Activated naive CD4-positive, alpha-beta T cell (primary cell): ENCODE measurements at places on chromosomes 2 and 18.

- no peak for DNase-seq
These were observed 1030.2 kb downstream of the TMEM182 start for GRCh38 chr2:103792042-103792441.

GRCh38 chr2:64793701-64794100 is 140.0 kb upstream of the SERTAD2 start:
- DNase-seq, result no peak

DNA sequence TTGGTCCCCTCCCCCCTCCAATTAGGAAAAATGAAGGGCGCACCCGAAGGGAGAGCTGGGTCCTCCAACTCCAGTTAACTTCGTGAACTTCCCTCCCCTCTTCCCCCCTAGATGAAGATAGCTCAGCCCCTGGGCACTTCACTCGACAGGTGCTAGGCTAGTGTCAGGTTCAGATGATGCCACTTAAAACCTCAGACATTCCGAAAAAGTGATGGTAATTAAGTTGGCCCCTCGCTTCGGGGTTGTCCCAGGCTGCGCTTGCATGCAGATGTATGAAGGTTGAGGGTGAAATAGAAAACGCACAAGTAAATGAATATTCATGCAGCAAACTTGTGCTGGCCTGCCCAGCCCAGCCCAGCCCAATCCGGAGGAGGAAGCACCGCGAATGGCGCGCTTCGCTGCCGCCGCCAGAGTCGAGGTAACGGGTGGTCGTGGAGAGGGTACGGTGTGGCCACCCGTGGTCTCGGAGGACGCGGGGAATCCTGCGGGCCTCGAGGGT is 3.0 kb upstream of the GBX2 start:
- no peak for DNase-seq

DNA sequence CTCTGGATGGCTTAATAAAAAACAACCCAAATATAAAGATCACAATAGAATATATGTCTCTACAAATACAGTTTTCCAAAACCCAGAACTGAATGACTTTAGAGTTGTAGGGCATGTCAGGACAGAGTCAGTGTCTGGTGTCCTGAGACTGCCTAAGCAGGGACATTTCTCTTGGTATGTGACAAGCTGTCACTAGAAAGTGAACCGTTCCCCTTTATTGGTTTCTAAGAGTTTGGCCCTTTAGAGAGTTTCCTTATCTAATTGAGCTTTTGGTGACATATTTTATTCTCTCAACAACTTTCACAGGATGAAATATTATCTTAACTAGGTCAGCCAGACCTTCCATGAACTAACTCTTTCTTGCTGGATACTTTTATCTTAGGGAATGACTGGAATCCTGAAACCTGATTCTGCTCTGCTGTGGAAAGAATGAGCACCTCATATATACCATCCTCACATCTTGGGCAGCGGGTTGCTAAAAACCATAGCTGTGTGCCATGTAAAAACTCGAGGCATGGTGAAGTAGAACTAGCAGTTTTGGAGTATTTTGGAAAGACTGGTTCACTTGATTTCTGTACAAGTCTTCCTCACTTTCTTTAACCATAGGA is 54.8 kb downstream of the CAVIN2 start:
- no peak for DNase-seq

DNA sequence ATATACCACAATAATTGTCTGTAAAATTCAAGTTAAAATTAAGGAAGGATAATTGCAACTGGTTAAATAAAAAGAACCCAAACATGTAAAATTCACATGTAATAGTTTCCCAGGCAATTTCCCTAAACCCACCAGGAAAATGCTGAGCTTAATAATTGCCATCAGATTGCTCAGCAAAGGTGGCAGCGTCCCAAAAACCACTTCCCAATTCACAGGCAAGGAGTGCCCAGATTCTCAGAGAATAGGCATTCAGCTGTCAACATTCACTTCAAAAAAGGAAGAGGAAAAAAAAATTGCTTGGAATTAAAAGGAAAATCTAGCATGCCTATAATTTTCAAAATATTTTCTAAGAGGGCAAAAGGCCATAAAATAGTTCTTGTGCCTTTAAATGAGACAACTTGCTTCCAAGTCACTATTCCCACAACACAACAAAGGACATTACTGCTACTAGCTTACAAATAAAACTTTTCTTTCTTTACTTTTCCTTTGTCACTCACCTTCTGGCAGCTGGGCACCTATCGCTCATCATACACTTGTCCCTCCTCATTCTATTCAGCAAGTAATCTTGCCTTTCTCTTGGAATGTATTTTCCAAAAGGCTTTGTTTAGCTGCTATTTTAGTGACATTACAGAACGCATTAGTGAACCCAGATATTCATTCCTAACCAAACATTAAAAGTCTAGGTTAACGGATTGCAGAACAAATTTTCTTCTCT is 15.2 kb downstream of the SRBD1 start:
- DNase-seq, result no peak

DNA sequence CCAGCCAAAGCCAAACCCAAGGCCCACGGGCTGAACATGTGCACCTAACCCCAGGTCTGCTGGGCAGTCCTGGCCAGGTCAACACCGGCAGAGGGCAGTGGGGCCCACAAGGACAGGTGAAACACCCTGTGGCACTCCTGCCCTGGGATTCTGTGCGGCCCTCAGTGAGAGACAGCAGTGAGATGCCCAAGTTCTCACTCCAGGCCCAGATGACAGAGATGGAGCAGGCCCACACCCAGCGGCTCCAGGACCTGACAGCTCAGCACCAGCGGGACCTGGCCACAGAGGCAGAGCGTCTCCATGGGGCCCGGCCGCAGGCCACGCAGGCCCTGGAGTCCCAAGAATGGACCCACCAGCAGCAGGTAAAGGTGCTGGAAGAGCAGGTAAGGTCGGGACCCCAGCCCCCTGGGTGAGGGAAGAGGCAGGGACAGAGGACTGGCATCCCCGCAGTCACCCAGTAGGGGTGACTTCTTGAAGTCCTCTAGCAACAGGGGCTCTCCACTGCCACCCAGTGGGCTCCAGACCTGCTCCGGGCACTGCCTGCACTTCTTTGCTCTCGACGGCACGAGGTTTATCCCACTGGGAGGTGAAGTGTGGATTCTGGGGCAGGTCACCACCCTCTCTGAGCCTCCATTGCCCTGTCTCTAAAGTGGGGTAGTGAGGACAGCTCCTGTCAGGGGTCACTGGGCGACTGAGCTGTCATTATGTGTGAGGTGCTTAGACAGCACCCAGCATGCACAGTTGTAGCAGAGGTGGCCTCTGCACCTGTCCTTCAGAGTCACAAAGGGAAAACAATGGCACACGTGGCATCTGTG is 8.8 kb upstream of the SNED1 start:
- DNase-seq, result no peak

- DNase-seq, result no peak
These were observed 1.4 kb downstream of the ELP2 start for GRCh38 chr18:36130883-36131653.

DNA sequence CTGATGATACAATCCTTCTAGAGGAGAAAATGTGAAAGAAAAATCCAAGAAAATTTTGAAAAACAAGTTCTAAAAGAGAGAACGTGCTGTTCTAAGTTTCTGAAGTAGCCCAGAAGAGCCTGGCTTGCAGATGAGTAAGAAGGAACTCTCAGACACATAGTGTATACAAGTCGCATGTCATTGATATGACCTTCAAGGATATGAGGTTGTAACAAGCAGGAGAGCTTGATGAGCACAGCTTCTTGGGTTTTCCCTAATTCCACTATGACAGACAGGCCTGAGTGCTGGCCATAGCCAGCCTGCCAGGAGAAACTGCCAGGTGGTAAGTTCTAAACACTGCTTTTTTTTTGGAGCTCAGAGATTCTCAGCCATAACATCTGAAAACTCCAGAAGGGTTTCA is 235.7 kb upstream of the SIX2 start:
- no peak for DNase-seq

GRCh38 chr18:79471597-79471996 is 75.9 kb downstream of the NFATC1 start:
- DNase-seq, result no peak

- DNase-seq, result no peak
These were observed 208.4 kb downstream of the TNS1 start for GRCh38 chr2:217794133-217794986.

DNA sequence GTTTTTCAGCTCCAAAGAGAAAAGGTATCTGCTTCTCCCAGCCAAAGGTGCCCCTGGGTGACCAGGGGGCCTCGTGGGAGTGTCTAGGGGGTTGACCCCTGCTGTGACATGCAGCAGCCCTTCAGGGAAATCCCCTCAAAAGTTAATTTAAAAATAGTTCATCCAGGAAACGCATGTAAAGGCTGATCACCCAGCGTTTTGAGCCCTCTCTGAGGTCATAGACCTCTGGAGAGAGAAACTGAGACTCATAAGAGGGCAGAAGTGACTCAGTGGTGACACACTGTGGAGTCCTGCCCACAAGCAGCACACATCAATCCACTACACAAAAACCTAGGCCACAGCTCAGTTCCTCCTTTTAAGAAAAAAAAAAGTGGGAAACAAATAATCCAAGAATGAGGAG is 11.9 kb downstream of the GAL3ST2 start:
- DNase-seq, result no peak

DNA sequence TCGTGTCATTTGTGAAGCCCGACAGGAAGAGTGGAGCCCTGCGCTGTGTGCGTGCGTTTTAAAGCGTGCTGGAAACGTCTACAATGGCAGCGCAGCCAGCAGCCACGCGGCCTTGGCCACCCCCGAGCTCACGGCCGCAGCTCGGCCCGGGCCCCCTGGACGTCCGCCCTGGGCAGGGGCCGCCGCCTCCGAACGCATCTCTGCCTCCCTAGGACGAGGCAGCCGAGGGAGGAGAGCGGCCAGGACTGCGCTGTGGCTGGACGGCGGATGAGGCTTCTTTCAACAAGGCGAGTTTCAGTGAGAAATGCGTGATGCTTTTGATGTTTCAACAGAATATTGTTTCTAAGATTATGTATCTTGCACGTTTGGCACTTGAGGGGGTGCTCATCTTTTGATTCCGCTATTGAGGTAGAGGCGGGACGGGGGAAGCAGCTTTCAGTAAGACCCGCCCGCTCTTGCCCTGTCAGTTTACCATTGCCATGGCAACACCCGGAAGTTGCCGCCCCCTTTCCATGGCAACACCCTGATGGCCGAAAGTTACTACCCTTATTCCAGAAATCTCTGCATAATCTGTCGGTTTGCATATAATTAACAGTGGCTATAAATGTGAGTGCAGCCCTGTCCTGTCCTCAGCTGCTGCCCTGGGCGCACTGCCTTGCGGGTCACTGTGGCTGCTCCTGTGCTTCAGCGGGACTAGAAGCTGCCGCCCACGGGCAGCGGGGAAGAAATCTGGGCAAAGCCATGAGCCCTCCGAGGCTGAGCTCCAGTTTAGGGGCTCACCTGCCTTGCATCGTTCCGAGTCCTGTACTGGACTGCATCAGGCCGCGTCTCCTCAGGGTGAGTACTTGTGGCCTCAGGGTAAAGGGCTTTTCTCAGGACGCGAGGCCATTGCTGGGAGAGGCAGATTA is 38.6 kb downstream of the ADNP2 start:
- peak; percentile 26 for DNase-seq

- DNase-seq, result no peak
These were observed 241.2 kb upstream of the NCKAP5 start for GRCh38 chr2:133809485-133809884.

DNA sequence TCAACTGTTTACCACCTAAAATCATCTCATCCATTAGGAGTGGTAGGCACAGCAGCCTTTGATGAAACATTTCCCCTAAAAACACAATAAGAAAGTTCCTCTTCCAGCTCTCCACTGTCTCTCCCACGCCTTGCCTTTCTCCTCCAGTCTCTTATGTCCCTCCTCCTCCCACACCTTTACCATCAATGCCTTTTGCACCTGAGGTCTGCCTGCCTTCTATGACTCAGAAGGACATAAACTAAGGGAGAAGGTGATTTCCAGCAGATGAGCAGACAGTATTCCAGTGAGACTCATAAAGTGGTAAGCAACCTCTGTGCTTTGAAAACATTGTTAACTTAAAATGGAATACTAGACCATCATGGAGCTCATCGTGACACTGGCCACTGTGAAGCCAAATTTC is 34.2 kb upstream of the NDUFV2 start:
- no peak for DNase-seq

DNA sequence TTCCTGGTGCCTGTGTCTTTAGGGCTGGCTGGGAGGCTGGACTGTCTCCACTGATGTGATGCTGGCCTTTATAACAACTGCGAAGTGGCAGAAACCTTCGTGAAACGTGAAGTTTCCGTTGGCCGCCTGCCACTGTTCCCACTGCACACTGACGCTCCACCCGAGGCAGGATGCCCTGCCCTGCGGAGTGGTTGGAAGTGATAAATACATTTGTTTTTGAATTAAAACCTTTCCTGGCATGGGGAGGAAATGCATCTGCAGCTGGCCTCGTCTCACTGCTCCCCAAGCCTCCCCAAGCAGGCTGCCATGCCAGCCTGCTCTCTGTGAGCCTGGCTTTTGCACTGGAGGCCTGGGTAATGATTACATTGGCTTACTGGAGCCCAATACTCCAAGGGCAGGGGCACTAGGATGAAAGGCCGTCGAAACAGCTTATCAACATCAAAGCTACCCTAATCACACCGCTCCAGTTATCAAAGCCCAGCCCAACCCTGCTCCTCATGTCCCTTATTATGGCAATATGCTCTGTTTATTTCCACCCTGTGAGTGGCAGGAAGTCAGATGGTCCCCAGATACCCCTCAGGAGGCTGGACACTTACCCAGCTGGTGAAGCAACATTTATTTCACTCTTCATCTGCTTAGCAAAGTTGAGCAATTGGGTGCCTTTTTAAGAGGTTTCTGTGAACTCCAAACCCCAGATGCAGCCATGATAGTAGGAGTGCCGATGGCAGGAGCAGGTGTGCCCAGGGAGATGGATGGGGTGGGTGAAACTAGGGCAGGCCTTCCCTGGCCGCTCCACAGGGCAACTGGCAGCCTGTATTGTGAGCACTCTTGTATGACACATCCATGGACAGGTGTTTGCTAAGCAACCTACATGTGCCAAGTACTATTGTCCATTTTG is 97.4 kb upstream of the ITGA6 start:
- no peak for DNase-seq

- DNase-seq, result no peak
These were observed 7.6 kb downstream of the ATP6V1B1 start for GRCh38 chr2:70943205-70943871.

DNA sequence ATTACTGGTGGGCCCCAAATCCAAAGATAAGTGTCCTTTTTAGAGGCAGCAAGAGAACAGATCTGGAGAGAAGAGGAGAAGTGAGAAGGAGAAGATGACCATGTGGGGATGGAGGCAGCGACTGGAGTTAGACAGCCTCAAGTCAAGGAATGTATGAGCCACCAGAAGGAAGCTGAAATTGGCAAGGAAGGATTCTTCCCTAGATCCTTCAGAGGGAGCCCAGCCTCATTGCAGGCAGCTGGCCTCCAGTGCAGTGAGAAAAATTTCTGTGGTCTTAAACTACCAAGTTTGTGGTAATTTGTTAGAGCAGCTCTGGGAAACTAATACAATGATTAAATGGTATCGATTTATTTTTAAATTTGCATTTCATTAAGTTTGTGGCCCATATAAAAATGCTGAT is 167.9 kb downstream of the NCKAP5 start:
- no peak for DNase-seq

DNA sequence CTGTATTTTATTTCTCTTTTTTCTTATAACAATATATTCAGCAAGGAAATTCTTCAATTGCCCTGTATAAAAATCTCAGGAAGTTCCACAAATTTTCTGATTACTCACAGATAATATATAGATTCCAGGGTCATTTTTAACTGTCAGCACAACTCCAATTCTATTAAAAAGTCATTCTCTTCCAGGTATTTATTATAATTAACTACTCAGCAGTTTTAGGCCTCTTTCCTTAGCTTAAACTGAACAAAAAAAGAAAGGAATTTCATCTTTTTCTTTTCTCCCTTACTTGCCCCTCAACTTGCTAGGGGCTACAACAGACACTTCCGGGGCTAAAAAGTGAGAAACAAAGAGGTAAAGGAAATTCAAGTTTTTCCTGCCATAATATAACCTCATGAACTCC is 358.9 kb upstream of the LRATD1 start:
- DNase-seq, result no peak
